A549 (cell line): ENCODE measurements at places on chromosomes 5 and 9.
A peak's percentile ranks its signal among the peaks of the same experiment; 100 is the strongest.

- no peak for DNase-seq
Observed at GRCh38 chr5:105146867-105147266, 1584.3 kb upstream of the NUDT12 start.

DNA sequence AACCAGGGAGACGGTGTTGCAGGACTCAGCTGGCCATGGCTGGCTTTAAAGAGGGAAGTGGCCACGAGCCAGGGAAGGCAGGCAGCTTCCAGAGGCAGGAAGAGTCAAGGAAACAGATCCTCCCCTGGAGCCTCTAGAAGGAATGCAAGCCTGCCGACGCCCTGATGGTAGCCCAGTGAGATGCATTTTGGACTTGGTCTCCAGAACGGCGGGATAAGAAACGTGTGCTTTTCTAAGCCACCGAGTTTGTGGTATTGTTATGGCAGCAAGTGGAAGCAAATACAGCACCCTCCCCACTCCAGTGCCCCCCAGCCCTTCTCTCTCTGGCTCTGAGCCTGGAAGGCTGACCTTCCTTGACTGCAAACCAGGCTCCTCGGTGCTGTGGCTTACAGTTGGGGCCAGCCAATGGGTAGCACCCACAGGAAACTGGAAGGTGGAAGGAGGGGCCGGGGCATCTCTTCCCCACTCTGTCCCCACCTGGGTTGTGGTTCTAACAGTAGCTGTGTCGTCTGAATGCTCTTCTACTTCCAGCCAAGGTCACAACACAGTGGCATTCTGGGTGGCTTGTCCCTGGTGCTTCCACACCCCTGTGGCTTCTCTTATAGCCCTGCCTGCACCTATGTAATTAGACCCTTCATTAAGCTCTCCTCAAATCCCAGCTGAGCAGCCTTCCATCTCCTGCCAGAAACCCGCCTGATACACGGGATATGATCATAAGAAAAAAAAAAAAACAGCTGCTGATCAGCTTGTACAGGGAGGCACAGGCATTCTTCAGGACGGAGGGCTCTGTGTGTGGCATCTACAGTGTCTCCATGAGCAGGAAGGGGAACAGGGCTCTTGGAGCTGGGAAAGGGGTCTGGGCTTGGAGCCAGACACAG, 29.9 kb upstream of the UNC5A start:
- DNase-seq: no peak

- DNase-seq: no peak
Observed at GRCh38 chr5:54309276-54309675, 1.1 kb downstream of the ARL15 start.

DNA sequence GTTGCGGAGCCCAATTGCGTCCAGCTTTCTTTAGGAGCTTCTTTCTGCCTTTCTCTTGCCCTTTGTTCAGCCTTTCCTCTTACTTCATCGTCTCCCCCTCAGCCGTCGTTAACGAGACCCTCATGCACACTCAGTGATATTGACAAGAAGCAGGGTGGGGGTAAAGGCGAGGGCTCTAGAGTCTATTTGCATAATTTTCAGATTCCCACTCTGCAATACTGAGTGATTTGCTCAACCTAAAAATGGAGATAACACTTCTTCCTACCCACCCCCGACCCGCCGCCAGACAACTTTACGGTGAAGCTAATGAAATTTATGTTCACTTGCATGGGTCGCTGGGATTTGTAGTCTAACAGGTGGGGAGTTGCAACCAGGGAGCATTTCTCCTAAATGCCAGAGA, 1.3 kb upstream of the TBC1D2 start:
- DNase-seq: no peak

DNA sequence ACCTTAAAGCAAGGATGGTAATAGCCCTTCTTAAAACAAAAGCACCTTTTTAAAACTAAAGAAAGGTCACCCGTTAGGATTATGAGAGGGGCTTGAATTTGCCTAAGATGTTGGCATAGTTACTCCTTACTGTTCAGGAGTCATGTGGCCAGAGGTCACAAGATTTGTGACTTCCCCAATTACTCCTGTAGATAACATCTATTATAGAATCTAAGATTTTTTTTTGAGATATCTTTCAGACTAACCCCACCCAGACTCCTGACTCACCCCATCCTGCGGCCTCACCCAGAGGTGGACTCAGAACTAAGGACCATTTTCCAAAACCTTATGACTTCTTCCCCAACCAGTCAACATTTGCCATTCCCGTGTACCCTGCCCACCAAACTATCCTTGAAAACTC, 2.4 kb downstream of the CD180 start:
- DNase-seq: no peak

- no peak for DNase-seq
Observed at GRCh38 chr9:16524078-16524477, 346.4 kb downstream of the BNC2 start.

- DNase-seq: no peak
Observed at GRCh38 chr9:132647806-132648205, 22.0 kb downstream of the DDX31 start.

DNA sequence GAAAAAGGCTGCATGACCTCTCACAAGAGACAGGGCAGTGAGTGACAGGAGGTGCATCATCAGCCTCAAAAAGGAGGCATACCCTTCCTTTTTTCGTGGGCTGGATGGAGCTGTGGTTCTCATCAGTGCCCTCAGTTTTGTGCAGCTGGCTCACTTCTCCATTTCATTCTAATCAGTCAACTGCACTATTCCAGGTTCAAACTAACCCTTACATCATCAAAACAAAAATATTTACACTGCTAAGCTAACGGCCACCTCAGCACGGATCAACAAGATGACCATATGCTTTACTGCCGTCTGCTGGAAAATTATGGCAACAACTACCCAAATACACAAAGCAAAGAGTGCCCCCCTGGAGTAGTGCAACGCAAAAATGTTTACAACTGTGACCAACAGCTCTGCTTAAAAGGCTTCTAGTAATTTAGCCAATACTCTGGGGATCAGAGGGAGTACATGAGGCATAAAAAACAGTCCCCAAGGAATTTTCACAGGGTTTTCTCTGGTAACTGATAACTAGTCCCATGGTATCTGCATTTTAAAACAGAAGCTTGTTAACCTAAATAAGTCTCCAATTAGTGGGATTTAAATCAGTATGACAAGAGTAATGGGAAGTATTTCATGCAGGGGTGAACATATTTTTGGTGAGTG, 10.8 kb downstream of the KCNV2 start:
- no peak for DNase-seq

GRCh38 chr9:1200847-1201251, 150.7 kb downstream of the DMRT2 start:
- DNase-seq: no peak

GRCh38 chr5:52708463-52708862, 79.3 kb upstream of the ITGA1 start:
- DNase-seq: no peak

GRCh38 chr9:10562581-10563343, 50.0 kb downstream of the PTPRD start:
- DNase-seq: no peak

DNA sequence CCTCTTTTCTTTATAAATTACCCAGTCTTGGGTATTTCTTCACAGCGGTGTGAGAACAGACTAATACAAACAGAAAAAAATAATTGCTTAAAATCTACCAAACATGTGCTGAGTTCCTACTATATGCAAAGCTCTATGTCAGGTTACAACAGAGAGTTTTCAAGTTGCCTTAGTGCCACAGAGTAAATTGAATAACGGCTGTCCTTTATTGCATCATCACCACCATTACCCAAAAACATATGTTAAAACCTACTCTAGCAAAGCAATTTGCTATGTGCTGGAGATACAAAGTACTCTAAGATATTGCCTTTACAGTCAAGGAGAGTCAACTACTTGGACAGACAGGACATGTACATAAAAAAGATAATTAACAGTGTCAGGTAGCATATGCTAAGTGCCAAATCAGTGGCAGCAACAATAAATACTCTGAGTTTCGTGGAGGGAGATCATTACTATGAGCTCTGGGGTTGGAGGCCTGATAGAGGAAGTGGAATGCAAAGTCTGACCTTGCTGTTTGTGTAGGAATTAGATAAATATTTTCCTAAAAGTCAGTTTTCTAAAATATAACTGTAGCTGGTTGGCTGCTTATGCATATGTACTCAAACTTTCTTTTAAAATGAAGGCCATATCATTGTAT, 1058.7 kb upstream of the WWC1 start:
- no peak for DNase-seq

GRCh38 chr9:127336506-127337352, 60.2 kb upstream of the SLC2A8 start:
- peak; percentile 80 for DNase-seq

- DNase-seq: no peak
Observed at GRCh38 chr5:147446523-147446922, 63.3 kb downstream of the DPYSL3 start.

DNA sequence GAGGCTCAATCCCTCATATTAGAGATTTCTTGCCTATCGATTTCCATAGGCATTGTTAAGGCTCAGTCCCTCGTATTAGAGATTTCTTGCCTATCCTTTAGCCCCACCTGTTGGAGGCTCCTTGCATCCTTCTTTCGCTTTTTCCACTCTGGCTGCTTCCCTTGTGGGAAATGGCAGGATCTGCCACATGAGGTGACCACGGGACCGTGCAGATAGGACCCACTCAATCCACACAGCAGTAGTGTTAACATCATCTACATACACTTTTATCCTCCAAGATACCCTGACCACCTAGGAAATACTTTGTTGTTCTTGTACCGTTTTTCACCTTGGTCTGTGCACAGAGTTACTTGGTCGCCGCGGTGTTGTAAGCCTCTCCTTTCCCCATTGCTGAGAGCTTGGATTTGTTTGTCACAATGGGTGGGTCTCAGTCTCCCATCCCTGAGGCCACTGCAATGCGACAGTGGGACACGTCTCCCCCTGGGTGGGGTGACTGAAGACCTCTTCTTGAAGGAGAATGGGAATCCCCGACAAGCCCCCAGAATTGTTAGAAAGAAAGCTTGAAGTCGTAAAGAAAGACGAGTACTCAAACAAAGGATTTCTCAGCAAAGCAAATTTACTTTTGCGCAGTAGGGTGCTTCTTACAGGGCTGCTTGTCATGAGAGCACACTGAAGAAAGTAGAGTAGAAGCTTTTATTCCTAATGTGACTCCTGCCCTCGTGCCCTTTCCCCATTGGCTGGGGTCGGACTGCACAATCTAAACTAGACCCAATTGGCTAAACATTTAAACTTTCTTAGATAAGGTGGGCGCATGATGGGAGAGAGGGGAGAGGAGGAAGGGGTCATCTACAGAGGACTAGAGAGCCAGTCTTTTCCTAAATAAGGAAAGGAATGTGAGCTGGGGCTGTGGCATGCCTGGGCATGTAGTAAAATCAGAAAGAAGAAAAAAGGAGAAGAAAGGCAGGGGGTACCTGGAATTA, 19.8 kb downstream of the IFT74 start:
- DNase-seq: peak; percentile 72

DNA sequence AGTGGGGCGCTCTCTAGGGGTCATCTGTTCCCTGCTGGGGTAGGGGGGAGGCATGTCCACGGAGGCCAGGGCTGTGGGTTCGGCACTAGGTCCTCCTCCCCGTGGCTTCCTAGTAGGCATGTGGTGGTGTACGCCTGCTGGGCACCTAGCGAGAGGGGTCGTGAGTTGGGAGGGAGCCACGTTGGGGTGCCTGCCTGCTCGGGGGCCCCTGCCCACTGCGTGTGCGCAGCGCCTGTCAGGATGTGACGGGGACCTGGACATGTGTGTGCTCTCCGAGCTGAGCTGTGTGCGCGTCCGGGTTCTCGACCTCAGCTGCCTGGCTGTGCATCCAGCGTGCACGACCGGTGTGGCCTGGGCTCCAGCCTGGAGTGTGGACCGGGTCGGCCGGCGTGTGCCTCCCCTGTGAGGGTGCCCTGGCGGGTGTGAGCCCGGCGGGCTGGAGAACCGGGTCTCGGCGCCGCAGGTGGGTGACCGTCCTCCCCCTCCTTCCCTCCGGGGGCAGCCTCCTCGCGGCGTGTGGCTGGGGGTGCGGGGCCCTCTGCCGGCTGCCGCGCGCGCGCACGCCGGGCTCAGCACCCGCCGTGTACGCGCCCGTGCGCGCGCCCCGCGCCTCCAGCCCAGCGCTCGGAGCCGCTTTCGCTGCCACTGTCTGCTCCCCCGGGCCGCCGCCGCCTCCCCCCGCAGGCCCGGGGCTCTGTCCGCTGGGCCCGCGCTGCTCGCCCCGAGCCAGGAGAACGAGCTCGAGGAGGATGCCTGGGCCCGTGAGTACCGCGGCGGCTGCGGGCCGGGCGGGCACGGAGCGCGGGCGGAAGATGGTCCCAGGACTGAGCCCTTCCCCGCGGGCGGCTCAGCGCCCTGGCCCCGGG, at the start of gene PRR7:
Gene PRR7 (plus strand): TSS at position 615 of the 866 bp plus-strand sequence. CDS start 8,254 bp downstream, outside the sequence.
- peak; percentile 73 for DNase-seq

DNA sequence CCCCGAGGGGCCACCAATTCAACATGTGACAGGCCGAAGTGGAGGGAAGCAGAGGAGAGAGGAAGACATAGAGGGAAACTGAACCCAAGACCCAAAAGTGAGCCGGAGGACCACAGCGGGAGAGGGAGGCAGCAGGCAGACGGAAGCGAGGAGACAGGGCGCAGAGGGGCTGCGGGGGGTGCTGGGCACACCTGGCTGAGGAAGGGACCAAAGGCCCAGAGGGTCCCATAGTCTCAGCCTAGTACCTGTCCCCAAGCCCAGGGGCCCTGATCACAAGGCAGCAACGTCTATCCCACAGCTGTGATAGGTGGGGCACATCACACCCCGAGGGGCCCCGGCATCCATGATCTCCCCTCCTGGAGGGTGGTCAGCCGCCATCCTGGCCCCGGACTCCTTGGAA, 7.1 kb upstream of the RALGDS start:
- DNase-seq: no peak

- peak; percentile 57 for DNase-seq
Observed at GRCh38 chr5:87400305-87400899, 12.3 kb downstream of the CCNH start.

- peak; percentile 51 for DNase-seq
Observed at GRCh38 chr5:109689740-109690241, at the start of gene MAN2A1. TSS of gene MAN2A1 (plus strand) at chr5:109689927. CDS start at chr5:109690418, 491 bp downstream.

DNA sequence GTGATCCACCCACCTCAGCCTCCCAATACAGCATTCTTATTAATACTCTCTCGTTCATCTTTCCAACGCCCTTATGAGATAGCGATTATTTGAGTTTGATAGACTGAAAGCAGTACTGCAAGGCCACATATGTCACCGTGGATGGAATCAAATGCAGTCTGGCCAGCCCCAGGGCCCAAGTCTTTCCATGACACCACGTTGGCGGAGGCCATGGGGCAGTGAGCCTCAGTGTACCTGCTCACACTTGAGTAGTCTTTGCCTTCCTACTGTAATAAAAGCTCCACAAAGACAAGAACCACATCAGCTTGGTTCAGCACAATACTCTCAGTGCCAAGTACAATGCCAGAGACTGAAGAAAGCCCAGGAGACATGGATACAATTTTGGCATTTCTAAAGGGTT, 88.5 kb downstream of the TTLL11 start:
- DNase-seq: no peak
